Left lobe of liver (tissue), 2 donors: ENCODE measurements at places on chromosomes 3 and 15.
A peak's percentile ranks its signal among the peaks of the same experiment; 100 is the strongest.

DNA sequence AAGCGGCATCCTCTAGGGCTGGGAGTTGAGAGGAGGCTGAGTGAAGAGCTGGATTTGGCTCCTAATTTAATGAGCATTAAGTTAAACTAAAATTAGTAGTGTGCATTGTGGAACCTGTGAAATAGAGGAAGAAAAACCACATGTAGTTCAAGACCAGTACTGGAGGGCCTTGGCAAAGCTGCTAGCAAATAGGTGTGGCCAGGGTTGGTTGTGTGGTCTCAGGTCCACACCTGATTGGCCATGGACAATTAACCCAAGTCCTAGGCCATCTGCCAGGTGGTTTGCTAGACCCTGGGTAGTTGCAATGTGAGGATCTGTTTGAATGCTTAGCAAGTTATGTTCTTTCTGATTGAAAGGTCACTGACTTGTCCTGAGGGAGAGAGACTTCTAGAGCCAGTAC lies 275.5 kb downstream of the PDCD6IP start:
- no peak for DNase-seq

GRCh38 chr3:154970797-154971196 lies 109.3 kb upstream of the MME start:
- DNase-seq = no peak

GRCh38 chr15:85312929-85313331 lies 67.5 kb upstream of the AKAP13 start:
- no peak for DNase-seq

DNA sequence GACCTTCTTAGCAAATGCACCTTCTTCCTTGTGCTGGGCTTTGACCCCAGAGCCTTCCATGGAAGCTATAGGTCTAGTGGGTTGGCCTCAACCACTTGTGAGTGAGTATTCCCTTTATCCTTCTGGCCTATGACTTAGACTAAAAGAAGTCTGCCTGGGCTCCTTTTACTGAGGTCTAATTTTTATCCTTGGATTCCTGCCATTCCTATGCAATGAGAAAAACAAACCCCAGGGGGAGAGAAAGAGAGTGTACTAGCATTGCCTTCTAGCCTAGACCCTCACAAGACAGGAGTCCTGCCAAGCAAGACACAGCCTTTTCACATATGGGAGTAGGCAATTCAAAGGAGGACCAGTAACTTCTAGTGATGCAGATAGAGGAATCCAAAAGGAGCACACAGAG lies 155.4 kb downstream of the PPM1L start:
- DNase-seq = no peak

GRCh38 chr3:169871129-169871886 lies 1.6 kb upstream of the LRRC31 start:
- no peak for DNase-seq

DNA sequence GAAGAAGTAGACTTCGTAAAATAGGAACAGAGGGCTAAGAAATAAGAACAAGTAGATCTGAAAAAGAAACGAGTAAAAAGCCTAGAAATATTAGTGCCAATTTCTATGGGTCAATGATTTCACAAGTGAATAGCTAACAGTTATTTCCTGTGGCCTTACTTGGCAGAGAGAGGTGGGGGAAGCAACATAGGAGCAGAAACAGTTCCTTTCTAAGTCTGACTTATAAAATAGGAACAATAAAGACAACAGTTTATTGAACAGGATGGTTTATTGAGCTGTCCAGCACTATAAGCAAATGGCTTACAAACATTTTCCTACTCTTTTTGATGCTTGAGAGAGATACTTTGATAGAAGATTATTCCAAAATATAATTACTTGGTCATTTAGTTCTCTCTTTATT lies 37.9 kb downstream of the AGTR1 start:
- DNase-seq = no peak

DNA sequence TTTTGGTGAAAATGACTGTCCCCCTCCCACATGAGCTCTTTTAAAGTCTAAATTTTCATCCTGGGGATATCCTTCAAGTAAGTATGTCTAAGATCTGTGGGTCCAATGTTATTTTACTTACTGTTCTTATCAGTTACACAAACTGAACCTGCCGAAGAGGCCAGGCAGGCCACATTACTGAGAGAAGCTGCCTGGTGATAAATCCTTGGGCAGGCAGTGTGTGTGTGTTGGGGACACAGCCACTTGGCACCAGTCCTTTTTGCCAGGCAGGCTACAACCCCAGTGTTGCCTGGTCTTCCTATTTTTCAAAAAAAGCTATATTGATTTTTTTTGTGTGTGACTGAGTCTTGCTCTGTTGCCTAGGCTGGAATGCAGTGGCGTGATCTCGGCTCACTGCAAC lies 50.6 kb upstream of the RASA2 start:
- peak; percentile 59 for DNase-seq

DNA sequence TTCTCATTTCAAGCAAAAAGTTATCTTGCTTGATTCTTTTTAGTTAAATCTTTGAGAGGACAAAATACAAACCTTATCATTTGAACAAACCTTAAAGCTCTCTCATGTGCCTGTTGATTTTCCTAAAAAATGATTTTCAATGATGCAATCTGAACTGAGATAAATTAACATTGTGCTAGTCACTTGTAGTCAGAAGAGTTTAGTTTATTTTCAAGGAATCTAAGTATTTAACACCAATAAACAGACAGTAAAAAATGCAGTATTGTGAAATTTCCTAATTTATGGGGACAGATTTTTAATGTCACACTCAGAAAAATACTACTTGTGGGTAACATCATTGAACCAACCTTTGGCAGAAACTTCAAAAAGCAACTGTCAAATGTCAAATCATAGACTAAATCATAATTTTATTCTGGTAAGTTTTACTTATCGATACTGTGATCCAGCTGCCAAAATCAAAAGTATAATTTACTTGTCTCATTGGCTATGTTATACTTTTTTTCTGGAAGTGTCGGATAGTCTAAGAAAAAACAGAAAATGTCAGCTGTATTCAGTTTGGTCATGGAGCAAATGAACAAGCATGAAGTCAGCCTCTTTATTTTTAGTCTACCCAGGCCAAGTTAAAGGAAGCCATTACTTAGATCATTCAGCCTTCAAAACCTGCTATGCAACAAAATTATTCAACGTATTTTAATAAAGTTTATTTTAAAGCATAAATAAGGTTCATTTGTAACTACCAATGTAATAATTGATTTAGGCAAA lies 52.4 kb upstream of the FNDC3B start:
- no peak for DNase-seq

DNA sequence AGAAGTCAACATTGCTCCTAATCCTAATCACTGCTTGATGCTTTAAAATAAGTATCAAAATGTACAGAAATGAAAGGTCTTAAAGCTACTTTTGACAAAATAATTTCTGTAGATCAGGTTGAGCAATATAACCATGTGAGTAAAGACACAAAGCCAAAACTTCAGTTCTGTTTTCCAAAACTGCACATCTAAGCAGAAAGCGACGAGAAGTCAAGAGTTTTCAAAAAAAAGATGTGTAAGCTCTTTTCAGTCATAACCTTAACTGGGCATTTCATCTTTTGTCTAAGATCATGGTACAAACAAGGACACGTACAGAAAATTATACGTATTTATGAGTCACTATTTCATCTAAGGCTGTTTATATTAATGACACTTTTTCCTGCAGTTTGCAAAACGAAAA lies 608.8 kb downstream of the FOXP1 start:
- no peak for DNase-seq

- DNase-seq = no peak
Observed at GRCh38 chr15:97849183-97849582, 111.3 kb upstream of the ARRDC4 start.

DNA sequence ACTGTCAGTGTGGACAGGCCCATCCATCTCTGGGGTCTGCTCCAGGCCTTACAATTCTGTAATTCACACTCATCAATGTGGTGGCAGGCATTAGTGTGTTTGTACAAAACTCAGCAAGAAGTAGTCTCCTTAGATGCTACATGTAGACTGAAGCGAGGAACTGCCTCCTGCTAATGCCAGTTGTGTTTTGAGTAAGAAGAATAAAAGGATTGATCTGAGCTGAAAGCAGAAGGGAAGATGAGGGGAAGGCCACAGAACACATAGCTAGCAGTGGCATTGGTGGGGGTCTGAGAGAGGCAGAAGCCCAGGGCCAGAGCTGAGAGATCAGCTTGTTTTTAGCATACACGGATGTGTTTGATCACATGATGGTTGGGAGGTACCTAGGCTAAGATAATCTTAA lies 144.1 kb downstream of the TIGIT start:
- no peak for DNase-seq

GRCh38 chr3:107487490-107487889 lies 35.3 kb upstream of the BBX start:
- DNase-seq = no peak

DNA sequence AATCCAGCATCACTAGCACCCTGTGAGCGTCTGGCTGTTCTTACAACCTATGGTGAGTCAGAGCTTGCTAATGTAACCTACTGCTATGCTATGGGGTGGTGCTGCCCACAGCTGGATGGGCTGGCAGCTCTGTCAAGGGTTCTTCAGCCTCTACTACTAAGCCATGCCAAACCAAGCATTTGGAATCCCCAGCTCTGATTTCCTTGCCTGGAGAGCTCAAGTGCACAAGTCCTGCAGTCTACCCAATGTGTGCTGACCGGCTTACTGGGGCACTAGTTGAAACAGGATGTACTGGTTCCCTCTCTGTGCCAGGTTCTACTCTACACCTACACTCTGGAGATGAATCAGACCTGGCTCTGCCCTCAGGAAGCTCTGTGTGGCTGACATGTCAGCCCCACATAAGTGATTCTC lies 4.2 kb downstream of the TEX264 start:
- no peak for DNase-seq

- DNase-seq = no peak
Observed at GRCh38 chr3:4580346-4581123, 87.4 kb downstream of the ITPR1 start.
